ENCODE measurements at places on chromosomes 1 and 21.

DNA sequence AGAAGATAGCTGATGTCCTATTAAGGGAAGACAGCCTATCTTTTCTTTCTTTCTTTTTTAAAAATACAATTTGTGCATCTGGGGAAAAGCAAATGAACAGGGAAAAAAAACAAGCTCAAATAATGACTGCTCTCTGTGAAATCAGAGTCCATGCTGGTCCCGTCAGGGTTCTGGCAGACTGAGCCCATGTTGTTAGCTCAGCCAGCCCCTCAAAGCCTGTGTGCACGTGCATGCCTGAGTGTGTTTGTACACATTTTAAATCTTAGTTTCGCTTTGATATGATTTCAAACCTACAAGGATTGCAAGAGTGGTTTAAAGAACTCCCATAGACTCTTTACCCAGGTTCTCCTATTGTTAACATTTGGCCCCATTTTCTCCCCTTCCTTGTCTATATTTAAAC lies 231.8 kb upstream of the GREM2 start:
- DNase-seq = no peak

GRCh38 chr1:210233216-210233494 lies 559 bp downstream of the SERTAD4 start:
- no peak for DNase-seq

- DNase-seq = peak; percentile 72
These were observed 90.9 kb downstream of the SLC30A10 start for GRCh38 chr1:219837274-219837993.

DNA sequence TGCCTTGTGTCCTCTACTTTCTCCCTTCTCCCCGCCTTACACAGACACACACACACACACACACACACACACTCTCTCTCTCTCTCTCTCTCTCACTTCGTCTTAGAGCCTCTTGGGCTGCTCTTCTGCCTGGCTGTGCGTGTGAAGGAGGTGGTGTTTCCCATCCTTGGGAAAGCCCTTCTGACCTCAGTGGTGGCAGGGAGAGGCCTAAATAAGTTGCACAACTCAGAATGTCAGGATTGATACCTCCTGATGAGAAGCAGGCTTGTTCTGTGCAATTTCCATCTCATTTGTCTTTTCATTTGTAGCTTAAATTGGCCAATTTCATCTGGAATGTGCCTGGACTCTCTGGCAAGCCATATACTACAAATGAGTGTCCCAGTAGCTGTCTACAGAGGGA lies 25.0 kb downstream of the LRRN2 start:
- DNase-seq = peak; percentile 39

DNA sequence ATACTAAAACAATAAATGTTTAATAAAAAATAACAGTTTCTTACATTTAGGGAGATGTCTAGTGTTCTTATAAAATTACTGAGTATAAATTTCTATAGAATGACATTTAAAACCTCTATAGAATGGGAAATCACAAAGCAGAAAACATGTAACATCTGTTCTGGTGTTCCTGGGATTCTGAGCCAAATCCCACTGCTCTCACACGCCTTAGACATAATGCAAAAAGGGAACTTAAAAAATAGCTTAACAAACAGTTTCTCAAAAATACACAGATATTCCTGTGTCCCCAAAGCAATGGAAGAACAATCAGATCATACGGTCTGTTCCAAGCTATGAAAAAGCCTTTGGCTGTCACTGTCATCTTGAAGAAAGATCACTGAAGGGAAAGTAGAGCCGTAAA lies 27.0 kb upstream of the ZNF124 start:
- DNase-seq = peak; percentile 12

DNA sequence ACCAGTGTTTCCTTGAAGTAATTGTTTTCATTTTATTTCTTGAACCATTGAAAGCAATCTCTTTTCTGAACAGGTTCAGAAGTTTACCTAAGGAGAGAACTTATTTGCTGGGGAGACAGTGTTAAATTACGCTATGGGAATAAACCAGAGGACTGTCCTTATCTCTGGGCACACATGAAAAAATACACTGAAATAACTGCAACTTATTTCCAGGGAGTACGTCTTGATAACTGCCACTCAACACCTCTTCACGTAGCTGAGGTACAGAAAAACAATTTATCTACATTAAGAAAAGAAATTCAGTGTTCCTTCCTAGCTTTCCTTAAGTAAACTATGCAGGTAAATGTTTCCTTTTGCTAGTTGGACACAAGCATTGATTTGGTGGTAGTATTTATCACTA lies 27.4 kb downstream of the AGL start:
- no peak for DNase-seq

- peak; percentile 39 for DNase-seq
These were observed 1.8 kb downstream of the CGN start for GRCh38 chr1:151512801-151513625.

DNA sequence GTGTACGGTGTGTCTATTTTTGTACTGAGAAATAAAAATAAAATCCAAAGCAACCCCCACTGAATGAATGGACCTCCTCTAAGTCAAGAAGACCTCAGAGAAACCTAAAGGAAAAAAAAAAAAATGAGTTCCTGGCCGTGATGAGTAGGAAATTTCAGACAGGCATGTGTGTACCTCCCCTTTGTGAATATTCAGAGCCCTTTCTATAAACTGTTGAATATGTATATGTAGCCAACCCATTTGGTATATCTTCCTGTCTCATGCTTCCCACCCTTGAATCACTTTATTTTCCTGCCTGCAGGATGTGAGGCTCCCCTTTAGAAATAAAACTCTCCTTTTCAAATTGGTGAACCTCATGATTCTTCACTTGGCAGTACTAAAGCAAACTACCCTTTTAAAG lies 887.8 kb upstream of the NCAM2 start:
- DNase-seq = no peak

- DNase-seq = no peak
These were observed 356.0 kb downstream of the KCNH1 start for GRCh38 chr1:210777914-210778313.
